Stimulated activated CD4-positive, alpha-beta T cell treated with anti-CD3 and anti-CD28 coated beads, Interleukin-4, amount 100 ng/mL, for 48 hours (primary cell): ENCODE measurements at places on chromosomes 7 and 10.

- DNase-seq, result no peak
Observed at GRCh38 chr7:2969398-2970306, 74.0 kb downstream of the CARD11 start.

- no peak for DNase-seq
Observed at GRCh38 chr10:28883741-28884423, 206.6 kb downstream of the BAMBI start.

DNA sequence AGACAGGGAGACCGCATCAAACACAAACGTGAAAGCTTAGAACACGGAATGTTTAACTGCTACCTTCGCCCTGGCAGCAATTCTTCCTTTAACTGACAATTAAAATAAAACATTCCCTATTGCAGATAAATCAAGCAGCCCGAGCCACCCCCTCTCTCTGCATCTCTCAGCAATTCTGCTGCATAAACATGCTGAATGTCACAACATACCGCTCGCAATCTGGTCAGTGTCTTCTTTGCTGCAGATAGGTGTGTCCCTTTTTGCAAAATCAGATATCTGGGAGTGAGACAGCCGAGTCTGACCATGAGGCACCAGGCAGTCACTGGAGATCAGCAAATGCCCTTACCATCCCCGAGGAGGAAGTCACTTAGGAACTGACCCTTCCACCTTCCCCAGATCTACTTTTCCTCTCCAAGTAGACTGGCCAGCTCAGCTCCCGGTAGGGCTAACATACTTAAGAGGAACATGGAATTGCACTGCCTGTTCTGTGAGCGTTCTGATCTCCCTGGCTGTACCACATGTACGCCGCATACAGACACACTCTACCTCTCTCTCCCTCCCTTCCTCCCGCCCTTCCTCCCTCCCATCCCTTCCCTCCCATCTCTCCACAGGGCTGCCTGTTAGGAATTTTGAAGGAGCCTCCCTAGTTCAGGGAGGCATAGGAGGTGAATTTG lies at the start of gene FRMD4A:
Gene FRMD4A, minus strand, starts transcription at position 537 of the 674 bp plus-strand sequence.
- DNase-seq, result no peak

DNA sequence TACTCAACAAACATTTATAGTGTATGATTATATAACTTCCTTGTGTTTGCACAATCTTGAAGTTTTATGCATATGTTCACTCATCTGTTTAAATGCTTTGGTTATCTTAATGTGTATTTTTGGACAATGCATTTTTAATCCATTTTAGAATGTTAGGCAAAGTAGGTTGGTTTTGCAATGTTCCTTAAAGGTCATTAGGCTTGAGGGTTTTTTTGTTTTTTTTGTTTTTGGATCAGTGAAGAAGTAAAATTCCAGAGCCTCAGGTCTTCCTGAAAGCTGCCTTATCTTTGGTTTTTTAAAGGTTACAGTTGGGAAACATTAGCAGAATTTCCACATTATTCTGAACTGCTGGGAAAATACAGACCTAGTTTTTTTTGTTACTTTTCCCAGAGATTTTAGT lies 12.8 kb downstream of the MDFIC start:
- no peak for DNase-seq

GRCh38 chr7:153297141-153297540 lies 537.6 kb downstream of the ACTR3B start:
- no peak for DNase-seq

- DNase-seq, result peak; percentile 48
Observed at GRCh38 chr7:100132697-100133151, 6.0 kb downstream of the MBLAC1 start.
